ENCODE measurements at places on chromosomes 2 and 18. TPM values are rescaled to one million over a fixed set of nuclear protein-coding genes. Genes with fewer than 3 reads are reported as not detected.

Gene STON1
- 14.5 TPM for total RNA-seq

Gene ADAM23
- total RNA-seq, result 49.3 TPM

Gene CIDEA
- total RNA-seq, result not detected

Gene SERPINB4
- 0.09 TPM for total RNA-seq

Gene SLC5A7
- not detected for total RNA-seq

Gene SP5
- total RNA-seq, result not detected

Gene SERPINB3
- total RNA-seq, result not detected

Gene TEX44
- total RNA-seq, result not detected

Gene SLC4A3
- total RNA-seq, result 6.6 TPM

Gene EN1
- total RNA-seq, result 0.30 TPM

Gene TGIF1
- 129 TPM for total RNA-seq

Gene GPR45
- total RNA-seq, result not detected

Gene GKN2
- not detected for total RNA-seq

Gene ZNF804A
- 4.4 TPM for total RNA-seq

Gene ANKRD62
- not detected for total RNA-seq

Gene CRYGD
- total RNA-seq, result not detected

Gene RPRM
- total RNA-seq, result not detected

Gene CCDC85A
- total RNA-seq, result 12.4 TPM

Gene DNAH6
- 0.05 TPM for total RNA-seq

Gene AQP12B
- not detected for total RNA-seq

Gene TWIST2
- 16.0 TPM for total RNA-seq

Gene SANBR
- total RNA-seq, result 7.4 TPM

Data from smooth muscle cell of the umbilical artery (primary cell).